ENCODE measurements at places on chromosomes 2 and 18.

- no peak for DNase-seq
These were observed 1.2 kb downstream of the GPD2 start for GRCh38 chr2:156437272-156437930.

DNA sequence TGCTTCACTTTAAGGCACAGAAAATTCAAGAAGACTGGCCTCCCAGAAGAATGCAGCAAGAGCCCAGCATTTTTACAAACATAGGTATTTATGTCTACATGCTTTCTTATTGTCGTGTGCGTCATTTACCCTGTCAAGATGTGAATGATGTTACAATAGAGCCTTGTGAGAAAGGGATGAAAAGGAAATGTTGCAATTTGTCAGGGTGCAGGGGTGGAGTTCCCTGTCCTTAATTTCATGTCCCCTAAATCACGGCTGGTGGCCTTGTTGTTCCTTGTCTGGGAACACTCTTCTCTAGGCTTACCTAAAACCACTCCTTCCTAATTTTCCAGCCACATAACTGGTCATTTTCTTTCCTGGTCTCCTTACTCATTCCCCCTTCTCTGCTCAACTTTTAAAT lies 194.2 kb downstream of the TXNL1 start:
- DNase-seq: no peak

DNA sequence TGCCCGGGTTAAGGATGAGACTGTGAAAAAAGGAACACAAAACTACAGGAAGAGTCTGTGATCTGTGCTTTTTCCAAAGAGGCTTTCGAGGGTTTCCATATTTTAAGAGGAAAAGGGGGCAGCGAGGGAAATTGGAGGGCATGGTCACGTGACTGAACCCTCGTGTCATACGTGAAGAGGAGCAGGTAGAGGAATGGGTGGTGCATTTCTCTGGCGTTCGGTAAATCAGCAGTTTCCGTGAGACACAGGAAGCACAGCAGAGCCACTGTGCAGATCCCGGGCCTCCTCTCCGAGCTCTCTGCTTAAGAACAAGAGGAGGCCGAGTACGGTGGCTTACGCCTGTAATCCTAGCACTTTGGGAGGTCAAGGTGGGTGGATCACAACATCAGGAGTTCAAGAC lies 219.7 kb downstream of the NDUFA10 start:
- DNase-seq: no peak

DNA sequence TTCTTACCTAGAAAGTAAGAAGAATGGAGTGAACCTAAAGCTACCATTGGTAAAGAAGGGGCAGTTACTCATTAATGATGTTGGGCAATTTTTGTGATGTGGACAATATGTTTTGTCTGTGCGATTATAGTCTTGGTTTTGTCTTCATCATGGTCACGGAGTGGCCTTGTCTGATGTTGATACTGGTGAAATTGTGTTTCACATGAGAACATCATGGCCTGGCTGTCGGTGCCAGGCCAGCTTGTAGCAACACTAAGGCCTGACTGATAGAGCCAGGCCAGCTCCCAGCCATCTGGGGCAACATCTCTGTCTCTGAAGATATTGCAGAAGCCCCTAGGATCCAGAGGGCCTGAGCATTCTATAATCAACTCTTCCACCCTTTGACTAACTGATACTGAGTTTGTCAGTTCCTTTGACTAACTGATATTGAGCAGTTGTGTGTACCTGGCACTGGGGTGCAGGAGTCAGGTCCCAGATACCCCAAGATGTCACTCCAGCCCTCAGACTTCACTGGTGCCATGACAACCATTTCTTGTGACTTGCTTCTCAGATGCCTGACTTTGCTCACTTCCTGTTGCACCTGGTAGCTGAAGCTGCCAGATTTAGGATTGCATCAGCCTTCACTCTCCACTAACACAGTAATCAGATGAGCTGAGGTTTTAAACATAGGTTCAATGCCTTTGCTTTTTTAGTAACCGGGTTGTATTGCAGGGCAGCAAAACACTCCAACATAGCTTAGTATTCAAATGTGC lies 62.5 kb downstream of the RPIA start:
- DNase-seq: no peak

GRCh38 chr2:38540580-38541286 lies 62.0 kb downstream of the HNRNPLL start:
- DNase-seq: no peak

DNA sequence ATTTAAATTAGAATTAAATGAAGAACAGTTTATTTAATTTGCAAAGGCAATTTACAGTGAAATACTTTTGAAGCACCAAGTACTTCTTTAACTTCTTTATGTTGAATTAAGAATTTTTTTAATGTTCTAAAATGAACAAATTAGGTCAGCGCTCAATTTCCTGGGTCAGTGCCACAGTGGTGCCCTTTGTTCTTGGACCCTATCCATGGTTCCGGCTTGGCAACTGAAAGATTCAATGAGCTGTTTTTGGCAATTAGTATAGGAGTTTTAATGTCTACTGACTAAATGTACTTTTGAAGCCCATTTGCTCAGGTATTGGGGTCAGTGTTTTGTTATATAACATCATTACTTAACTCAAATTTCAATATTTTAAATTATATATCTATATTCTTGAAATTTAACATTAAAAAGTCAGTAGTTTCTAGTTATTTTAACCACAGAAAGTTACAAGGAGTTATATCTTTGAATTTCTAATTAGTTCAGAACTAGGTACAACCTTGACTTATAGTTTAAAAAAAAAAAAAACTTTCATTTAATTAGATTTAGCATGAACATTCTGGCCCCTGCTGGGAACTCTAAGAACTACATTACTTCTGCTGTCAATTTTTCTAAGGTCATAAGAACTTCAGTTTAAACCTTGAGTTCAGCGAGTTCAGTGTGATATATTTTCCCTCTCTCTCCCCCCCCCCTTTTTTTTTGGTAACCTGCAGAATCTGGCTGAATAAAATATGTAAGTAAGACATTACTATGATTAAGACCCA lies 7.6 kb upstream of the MSTN start:
- DNase-seq: no peak

DNA sequence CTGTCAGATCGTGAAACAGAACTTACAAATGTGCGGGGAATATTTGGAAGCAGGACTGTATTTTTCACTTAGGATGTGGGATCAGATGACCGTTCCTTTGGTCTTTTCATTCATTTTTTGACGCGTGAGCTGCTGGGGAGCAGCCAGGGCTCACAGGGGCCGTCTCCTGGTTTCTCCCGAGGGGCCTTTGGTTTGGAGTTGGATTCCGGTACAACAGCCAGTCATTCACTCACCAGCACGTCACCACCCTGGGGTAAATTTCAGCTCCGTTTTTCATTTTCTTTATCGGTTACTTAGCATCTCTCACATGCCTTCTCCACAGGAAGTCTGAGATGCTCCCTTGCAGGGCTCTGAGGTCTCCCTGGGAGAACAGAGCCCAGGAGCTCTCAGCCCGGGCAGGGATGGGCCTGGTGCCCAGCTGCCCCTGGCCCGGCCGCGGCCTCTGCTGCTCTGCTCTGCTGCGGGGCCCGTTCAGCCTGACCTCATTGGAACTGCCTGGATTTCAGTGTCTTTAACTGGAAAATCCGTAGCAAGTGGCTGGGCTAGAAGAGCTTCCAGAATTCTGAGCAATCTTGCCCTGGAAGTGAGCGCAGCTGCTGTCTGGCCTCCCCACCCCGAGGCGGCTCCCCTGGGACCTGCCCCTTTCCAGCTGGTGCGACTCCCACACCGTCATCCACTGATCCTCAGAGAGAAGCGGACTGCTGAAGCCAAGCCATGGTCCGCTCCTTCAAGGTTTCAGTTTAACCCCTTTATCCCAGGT lies 335.6 kb downstream of the EIPR1 start:
- DNase-seq: no peak
